ENCODE measurements at places on chromosomes 5 and 9.

- H3K27ac ChIP-seq: no peak overlapping the region
- H3K27me3 ChIP-seq: peaks cover 7% of the 10 kb centered on the region
- no peaks in the 10 kb centered on the region for H3K36me3 ChIP-seq
- H3K4me3 ChIP-seq: no peak overlapping the region
- no peak for DNase-seq
Measured at GRCh38 chr9:136979769-136980587, 2.7 kb downstream of the PTGDS start.

GRCh38 chr5:68380078-68380477 is 164.5 kb downstream of the PIK3R1 start:
- DNase-seq: no peak
- H3K27me3 ChIP-seq: no peaks in the 10 kb centered on the region
- H3K4me1 ChIP-seq: peaks cover 4% of the 10 kb centered on the region
- H3K36me3 ChIP-seq: no peaks in the 10 kb centered on the region

DNA sequence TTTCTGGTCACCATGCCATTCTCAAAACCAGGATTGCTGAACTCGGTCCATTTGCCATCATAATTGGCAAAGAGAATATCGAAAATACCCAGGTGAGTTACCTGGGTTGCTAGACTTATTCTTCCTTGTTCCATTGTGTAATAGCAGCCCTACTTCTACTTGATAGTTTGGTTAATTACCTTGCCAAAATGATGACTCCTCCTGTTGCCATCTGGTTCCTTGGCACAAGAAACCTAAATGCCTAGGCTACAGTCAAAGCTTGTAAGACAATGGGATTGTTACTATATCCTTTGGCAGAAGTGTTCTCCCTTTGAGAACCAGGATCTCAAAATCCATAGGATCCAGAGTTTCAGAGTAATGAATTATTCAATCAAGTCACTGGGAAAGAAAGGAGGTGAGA is 373.2 kb upstream of the ACTBL2 start:
- H3K36me3 ChIP-seq: no peaks in the 10 kb centered on the region
- no peaks in the 10 kb centered on the region for H3K27me3 ChIP-seq

- no peak overlapping the region for H3K4me3 ChIP-seq
- H3K27me3 ChIP-seq: no peaks in the 10 kb centered on the region
- H3K4me1 ChIP-seq: no peaks in the 10 kb centered on the region
- H3K36me3 ChIP-seq: no peaks in the 10 kb centered on the region
- no peak overlapping the region for H3K27ac ChIP-seq
Measured at GRCh38 chr9:119086590-119086989, 282.6 kb downstream of the BRINP1 start.

- no peak overlapping the region for H3K27ac ChIP-seq
- H3K27me3 ChIP-seq: no peaks in the 10 kb centered on the region
- H3K36me3 ChIP-seq: no peaks in the 10 kb centered on the region
- DNase-seq: no peak
- H3K4me3 ChIP-seq: no peak overlapping the region
Measured at GRCh38 chr5:29796013-29796412, 1397.5 kb upstream of the CDH6 start.

DNA sequence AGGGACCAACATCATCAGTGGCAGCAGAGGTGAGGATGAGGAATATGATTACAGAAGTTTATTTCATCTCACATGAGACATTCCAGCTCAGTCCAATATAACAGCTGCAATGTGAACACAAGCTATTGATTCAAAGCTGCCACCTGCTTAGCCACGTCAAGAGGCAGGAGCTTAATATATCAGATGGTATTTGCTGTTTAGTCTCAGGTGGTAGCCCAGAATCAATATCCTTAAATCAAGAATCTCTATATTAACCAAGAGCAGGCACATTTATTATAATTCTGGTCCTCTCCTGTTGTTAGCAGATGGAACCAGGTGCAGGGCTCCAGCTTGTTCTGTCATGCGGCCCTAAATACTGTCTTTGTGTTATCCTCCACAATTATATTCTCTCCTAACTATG is 431.6 kb downstream of the ICE1 start:
- no peaks in the 10 kb centered on the region for H3K4me1 ChIP-seq
- H3K27ac ChIP-seq: no peak overlapping the region
- DNase-seq: no peak
- H3K27me3 ChIP-seq: peaks cover 5% of the 10 kb centered on the region
- H3K36me3 ChIP-seq: no peaks in the 10 kb centered on the region

- H3K4me3 ChIP-seq: peak overlapping the region; percentile 84
- H3K4me1 ChIP-seq: peaks cover 24% of the 10 kb centered on the region
- H3K27me3 ChIP-seq: peaks cover 98% of the 10 kb centered on the region
- no peak for DNase-seq
- H3K36me3 ChIP-seq: no peaks in the 10 kb centered on the region
Measured at GRCh38 chr9:126626127-126626925, 12.6 kb downstream of the LMX1B start.

DNA sequence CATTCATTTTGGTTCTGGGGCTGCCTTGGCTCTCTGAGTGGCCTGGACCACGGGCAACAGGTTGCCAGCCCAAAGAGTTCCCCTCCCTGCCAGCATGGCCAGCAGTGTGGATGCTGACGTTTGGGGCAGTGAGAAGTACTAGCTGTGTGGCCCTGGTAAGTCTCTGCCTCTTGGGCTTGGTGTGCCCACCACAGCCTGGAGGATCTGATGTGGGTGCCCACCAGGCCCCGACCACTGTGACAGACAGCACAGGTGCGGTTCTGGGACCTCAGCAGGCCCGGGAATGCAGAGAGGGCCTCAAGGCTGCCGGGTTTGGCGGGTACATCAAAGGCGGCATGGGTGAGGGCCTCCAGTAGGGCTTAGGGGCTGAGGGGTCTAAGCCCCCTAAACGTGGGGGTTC is 33.6 kb upstream of the PITX1 start:
- DNase-seq: no peak
- H3K36me3 ChIP-seq: no peaks in the 10 kb centered on the region
- H3K27ac ChIP-seq: no peak overlapping the region
- no peak overlapping the region for H3K4me3 ChIP-seq

GRCh38 chr9:109969011-109969410 is 189.0 kb downstream of the PALM2AKAP2 start:
- H3K36me3 ChIP-seq: no peaks in the 10 kb centered on the region
- DNase-seq: no peak
- no peak overlapping the region for H3K4me3 ChIP-seq
- H3K27me3 ChIP-seq: no peaks in the 10 kb centered on the region

- H3K4me3 ChIP-seq: no peak overlapping the region
- H3K27me3 ChIP-seq: no peaks in the 10 kb centered on the region
- H3K4me1 ChIP-seq: no peaks in the 10 kb centered on the region
- DNase-seq: no peak
Measured at GRCh38 chr5:58565033-58565432, 17.8 kb upstream of the RAB3C start.

DNA sequence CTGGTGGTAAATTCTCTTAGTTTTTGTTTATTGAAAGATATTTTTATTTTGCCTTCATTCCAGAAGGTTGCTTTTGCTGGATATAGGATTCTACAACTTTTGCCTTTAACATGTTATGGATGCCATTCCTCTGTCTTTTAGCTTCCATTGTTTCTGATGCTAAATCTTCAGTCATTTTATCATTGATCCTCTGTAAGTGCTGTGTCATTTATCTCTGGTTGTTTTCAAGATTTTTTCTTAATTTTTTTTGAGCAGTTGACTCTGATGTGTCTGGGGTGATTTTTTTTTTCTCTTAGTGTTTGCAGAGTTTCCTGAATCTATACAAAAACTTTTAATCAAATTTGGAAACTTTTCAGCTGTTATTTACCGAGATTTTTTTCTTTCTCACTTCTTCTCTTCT is 6.4 kb downstream of the CARD6 start:
- H3K36me3 ChIP-seq: no peaks in the 10 kb centered on the region
- no peak overlapping the region for H3K4me3 ChIP-seq
- DNase-seq: no peak
- no peaks in the 10 kb centered on the region for H3K4me1 ChIP-seq

DNA sequence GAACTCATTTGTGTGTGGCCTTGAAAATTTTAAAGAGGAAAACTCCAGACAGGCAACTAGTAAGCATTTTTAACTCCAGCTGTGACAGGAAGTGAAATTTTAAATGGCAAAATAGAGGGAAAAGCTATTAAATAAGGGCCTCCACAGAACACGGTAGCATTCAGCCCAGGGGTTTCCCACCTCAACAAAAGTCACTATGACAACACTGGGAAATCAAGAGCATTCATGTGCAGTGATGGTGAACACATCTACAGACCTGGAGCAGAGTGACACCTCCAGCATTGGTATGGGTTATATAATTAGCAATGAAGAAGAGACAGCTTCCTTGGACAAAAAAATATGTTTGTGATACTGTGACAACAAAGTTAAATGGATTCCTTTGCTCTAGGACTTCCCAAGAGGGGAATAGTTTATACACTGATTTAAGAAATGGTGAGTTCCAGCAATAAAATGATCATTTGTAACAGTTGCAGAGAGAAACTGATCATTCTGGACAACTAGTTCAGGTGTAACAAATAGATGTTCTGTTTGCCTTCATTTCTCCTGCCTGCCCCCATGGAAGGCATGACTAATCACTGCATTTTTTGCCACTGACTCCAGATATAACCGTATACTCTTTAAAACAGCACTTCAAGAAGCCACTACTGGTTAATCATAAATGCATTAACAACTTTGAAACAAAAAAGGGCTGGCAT is 93.3 kb upstream of the SLC44A1 start:
- peaks cover 11% of the 10 kb centered on the region for H3K4me1 ChIP-seq
- no peaks in the 10 kb centered on the region for H3K27me3 ChIP-seq
- no peaks in the 10 kb centered on the region for H3K36me3 ChIP-seq
- no peak for DNase-seq
- peak overlapping the region; percentile 66 for H3K27ac ChIP-seq

GRCh38 chr5:32346869-32347268 is 34.1 kb upstream of the MTMR12 start:
- no peak for DNase-seq
- H3K27ac ChIP-seq: no peak overlapping the region
- H3K4me1 ChIP-seq: no peaks in the 10 kb centered on the region
- no peak overlapping the region for H3K4me3 ChIP-seq

GRCh38 chr9:120917929-120918762 is 8.4 kb downstream of the TRAF1 start:
- H3K27me3 ChIP-seq: no peaks in the 10 kb centered on the region
- H3K4me1 ChIP-seq: peaks cover 51% of the 10 kb centered on the region
- no peak for DNase-seq
- H3K4me3 ChIP-seq: no peak overlapping the region

GRCh38 chr5:457195-457961 is 14.4 kb downstream of the EXOC3 start:
- no peak for DNase-seq
- no peaks in the 10 kb centered on the region for H3K27me3 ChIP-seq
- H3K4me3 ChIP-seq: no peak overlapping the region
- no peak overlapping the region for H3K27ac ChIP-seq
- peaks cover 28% of the 10 kb centered on the region for H3K36me3 ChIP-seq
- H3K4me1 ChIP-seq: no peaks in the 10 kb centered on the region

- no peak overlapping the region for H3K4me3 ChIP-seq
- no peak overlapping the region for H3K27ac ChIP-seq
- no peak for DNase-seq
Measured at GRCh38 chr5:32319926-32320543, 7.3 kb upstream of the MTMR12 start.

- H3K4me3 ChIP-seq: no peak overlapping the region
- no peak overlapping the region for H3K27ac ChIP-seq
- no peaks in the 10 kb centered on the region for H3K36me3 ChIP-seq
- H3K4me1 ChIP-seq: peaks cover 73% of the 10 kb centered on the region
Measured at GRCh38 chr5:150159741-150160179, 4.1 kb upstream of the PDGFRB start.

GRCh38 chr5:95627971-95628810 is 8.3 kb downstream of the GPR150 start:
- H3K36me3 ChIP-seq: no peaks in the 10 kb centered on the region
- peaks cover 19% of the 10 kb centered on the region for H3K27me3 ChIP-seq
- no peak overlapping the region for H3K27ac ChIP-seq

DNA sequence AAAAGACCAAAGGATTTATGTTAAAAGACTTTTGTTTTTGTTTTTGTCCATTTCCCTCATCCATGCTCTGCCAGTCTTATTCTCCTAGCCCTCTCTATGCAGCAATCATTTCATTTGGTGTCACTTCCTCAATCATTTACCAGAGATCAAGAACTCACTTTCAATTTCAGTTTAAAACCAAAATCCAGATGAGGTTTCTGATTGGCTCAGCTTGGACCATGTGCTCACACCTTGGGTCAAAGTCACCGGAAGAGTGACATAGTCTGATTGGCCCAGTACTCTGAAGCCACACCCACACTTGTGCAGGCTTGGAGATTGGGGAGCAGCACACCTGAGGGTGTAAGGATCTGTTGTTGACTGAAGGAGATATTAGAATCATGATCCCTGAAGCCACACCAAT is 79.6 kb downstream of the TLR4 start:
- H3K27ac ChIP-seq: no peak overlapping the region
- H3K4me1 ChIP-seq: no peaks in the 10 kb centered on the region
- DNase-seq: no peak
- peaks cover 4% of the 10 kb centered on the region for H3K27me3 ChIP-seq
- H3K36me3 ChIP-seq: no peaks in the 10 kb centered on the region
- H3K4me3 ChIP-seq: no peak overlapping the region

- H3K27ac ChIP-seq: no peak overlapping the region
- H3K27me3 ChIP-seq: no peaks in the 10 kb centered on the region
- H3K4me3 ChIP-seq: no peak overlapping the region
- H3K4me1 ChIP-seq: no peaks in the 10 kb centered on the region
- H3K36me3 ChIP-seq: peaks cover 9% of the 10 kb centered on the region
- DNase-seq: no peak
Measured at GRCh38 chr9:19768798-19769197, 20.0 kb downstream of the SLC24A2 start.

GRCh38 chr5:127331890-127332649 is 41.5 kb downstream of the MEGF10 start:
- no peaks in the 10 kb centered on the region for H3K27me3 ChIP-seq
- H3K4me3 ChIP-seq: no peak overlapping the region
- H3K36me3 ChIP-seq: peaks cover 10% of the 10 kb centered on the region
- H3K4me1 ChIP-seq: peaks cover 16% of the 10 kb centered on the region
- no peak overlapping the region for H3K27ac ChIP-seq
